ENCODE measurements at places on chromosomes 6 and 20.

DNA sequence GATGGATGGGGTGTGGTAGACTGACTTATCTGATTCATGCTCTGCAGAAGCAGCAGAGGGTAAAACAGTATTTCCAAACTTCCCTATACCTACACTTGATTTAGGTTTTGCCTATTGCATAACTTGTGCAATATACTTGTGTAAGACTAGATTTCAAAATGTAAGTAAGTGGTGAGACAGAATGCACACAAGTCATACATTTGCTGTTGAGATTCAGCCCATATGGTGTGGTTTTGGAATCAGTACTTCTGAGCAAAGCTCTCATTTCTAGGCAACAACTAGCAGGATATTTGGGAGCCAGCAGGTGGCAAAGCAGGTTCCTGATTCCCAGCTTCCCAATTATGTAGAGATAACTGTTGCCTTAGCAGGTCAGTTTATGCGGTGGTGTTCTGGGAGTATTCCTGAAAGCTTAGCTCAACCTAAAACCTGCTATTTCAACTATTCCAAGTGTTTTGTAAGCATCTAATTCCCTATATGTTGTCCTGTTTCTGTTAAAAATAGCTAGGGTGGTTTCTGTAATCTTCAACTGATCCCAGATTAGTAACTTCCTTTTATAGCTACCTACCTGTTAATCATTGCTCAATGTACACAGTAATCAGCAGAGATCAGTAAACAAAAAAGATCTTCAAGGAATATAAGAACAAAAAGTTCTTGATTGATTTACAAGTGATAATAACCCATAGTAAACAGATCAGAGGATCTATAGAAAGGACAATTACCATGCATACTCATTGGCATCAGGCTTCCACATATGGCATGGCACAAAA is 8.5 kb upstream of the FABP7 start:
- DNase-seq, result no peak

DNA sequence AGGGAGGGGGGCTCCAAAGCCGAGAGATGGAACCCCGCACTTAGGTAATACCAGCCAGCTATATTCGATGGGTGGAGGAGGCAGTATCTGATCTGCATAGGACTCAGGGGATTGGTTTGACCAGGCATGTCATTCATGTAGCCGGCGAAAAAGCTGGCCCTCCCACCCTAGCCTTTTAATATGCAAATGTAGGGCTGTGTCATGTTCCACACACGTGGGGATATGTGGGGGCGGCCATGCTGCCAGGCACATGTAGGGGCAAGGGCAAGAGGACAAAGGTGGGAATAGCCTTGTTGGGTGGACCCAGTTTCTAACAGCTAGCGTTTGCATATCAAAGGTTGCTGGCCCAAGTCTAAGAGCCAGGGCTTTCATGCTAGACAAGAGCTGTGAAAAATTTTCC is 39.1 kb upstream of the DDR1 start:
- no peak for DNase-seq

- DNase-seq, result peak; percentile 13
These were observed 69.1 kb downstream of the GRIK2 start for GRCh38 chr6:101462576-101462975.

DNA sequence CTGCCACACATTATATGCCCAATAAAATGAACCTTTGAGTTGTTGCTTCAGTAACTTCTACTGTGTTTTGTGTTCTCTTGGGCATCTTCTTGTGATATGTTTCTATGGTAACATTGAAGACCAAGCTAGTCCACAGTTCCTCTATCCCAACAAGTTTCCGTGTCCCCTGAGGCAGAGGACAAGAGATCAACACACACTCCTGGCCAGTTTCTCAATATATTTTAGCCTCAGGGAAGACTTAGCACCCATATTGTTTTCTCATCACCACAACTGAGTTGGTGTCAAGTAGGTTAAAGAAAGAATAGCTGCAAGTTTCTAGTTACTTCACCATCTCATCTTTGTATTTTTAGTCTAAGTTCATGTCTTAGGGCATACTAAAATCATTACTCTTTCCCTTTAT is 277.5 kb downstream of the UST start:
- DNase-seq, result no peak

DNA sequence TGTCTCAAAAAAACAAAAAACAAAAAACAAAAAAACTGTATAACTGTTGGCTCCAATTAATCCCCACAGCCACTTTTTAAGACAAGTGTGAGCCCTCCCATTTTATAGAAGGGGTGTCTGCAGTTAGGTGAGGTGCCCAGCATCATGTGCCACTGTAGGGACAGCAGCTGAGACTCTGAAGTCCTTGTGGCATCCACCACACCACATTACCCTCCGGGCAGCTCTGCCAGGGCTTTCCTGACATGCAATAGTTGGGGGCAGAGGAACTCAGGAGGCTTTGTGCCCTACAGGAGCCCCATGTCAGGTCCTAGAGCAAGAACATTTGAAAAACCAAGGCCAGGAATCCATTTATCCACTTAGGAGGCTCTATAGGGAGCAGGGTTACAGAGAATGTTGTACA is 17.3 kb downstream of the PKIG start:
- DNase-seq, result no peak

DNA sequence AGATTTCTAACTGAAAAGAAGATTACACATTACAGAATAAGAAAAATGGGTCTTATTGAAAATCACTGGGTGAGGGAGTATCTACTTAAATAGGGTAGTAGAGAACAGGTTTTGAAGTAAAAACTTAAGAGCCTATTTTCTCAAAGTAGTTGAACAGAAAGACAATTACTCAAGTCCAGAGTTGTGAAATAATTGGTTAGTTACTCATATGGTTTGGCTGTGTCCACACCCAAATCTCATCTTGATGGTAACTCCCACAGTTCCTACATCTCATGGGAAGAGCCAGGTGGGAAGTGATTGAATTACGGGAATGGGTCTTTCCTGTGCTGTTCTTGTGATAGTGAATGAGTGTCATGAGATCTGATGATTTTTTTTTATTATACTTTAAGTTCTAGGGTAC is 1035.3 kb upstream of the GJE1 start:
- no peak for DNase-seq

GRCh38 chr6:63352544-63353285 is 32.9 kb upstream of the LGSN start:
- DNase-seq, result peak; percentile 58

DNA sequence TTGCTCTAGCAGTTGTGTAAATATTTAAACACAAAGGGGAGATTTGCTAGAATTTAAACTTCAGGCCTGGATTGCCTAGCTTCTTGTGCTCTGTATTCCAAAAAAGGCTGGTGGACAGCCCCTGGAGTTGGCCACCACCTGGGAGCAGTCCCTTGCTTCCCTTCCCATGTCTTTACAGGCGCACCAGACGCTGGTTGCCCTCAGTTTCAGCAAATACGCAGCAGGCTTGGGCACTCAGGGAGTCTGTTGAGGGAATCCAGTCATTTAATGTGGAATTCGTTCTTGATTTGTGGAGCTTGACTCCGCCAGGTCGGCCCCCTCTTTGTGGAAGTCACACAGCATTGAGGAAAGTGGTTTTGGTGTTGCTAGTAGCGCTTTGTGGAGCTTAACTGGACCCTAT is 156.8 kb downstream of the DTNBP1 start:
- no peak for DNase-seq

DNA sequence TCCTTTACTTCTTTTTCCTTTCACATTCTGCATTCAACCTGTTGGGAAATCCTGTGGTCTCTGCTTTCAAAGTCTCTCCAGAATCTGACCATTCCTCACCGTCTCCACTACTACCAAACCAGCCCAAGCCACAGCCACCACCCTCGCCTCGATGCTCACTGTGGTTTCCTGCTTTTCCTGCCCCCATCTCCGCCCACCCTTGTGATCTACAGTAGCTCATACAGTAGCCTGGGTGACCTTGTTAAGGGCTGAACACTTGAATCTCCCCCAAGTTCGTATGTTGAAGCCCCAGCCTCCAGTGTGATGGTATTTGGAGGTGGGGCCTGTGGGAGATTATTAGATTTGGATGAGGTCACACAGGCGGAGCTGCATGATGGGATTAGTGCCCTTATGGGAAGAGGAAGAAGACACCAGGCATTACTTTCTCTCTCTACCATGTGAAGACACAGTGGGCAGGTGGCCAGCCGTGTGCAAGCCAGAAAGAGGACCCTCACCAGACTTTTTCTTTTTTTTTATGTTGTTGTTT is 189.0 kb upstream of the UST start:
- DNase-seq, result peak; percentile 62

DNA sequence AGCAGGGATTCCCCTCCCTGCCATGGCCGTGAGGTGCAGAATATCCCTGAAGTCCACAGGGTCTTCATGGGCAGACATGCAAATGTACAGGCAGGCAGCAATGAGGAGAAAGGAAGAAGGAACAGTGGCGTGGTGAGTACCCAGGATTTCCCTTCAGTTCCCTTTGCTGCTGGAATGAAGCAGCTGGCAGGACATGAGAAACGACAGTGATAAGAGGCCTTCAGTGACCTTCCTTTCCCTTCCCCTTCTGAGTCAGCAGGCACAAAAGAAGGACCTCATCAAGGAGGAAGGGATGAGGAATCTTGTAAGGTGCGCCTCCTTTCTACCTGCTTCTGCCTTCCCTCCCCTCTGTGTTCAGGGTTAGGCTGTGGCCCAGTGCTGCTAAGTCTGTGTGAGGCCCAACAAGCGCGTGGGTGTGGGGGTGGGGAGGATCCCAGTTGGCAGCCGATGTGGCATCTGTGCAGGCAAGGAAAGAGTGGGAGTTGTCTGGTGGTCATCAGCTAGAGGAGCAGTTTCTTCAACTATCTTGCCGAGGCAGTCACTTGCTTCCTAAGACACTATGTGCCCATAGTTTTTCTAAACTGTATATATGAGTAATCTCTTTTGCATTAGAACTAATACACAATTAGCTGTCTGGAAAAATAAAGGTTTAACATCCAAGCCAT is 29.5 kb upstream of the FBXO9 start:
- DNase-seq, result no peak

- no peak for DNase-seq
These were observed 59.3 kb downstream of the SHPRH start for GRCh38 chr6:145904868-145905267.

GRCh38 chr6:41740366-41741162 is 5.2 kb upstream of the TFEB start:
- DNase-seq, result no peak

- peak; percentile 38 for DNase-seq
These were observed 71.3 kb downstream of the SULF2 start for GRCh38 chr20:47713878-47714450.

DNA sequence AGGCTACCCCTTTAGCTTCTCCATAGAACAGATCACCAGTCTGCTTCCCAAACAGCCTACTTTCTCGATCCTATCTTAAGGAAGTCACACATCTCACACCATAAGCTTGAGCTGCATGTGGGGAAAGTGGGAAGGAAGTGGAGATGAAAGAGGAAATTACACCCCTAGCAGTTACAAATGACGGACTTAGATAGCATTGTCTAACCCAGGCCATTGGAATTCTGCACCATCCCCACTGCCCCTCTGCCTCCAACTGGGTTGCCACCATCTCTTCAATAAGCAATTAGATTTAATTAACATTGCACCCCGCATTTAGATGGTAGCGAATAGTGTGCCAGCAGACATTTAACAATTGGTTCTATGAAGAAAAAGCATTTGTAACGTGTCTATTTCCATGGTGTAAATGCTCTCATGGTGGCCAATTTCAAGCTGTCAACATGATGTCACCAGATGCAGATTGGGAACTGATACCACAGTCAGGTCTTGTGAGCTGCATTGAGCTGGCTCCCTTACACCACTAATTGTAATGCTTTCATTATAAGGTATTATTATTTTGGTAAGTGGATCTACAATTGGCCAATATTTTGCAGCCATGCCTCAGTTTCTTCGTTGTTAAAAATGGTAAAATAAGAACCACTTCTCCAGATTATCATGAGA is 124.7 kb downstream of the CD24 start:
- no peak for DNase-seq

DNA sequence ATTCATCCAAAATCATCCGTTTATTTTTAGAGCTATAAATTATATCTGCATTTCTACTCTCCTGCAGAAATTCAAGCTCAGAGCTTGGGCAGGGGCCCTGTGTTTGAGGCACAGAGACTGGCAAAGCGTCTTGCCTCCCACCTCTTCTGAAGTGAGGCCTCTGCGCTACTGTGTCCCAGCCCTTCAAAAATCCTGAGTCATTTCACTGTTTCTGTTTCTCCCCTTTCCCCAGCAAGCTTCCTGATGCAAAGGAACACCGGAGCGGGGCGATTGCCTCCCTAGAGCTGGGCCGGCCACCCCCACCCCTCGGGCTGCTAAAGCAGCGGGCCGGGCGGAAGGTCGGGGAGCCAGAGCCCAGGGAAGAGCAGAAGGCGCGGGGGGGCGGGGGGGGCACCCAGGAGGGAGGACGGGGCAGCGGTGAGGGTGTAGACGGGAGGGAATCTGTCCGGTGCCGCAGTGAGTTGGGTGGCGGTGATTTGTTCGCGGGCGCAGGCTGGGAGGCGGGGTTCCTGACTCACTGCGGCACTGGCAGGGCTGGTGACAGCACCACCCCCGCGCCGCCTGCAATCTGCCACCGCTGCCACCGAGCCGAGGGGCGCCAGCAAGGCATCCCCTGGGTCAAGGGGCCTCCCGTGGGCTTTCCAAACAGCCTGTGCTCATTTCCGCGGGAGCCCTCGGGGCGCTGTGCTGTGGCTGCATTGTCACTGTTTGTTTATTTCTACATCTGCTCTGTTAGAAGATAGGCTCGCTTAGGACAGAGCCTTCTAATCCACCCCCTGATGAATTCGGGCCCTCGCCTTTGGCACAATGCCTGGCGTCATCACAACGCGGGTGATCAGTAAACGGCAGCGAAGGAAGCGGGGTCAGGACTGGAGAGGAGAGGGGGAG is 46.5 kb upstream of the SNAP25 start:
- peak; percentile 21 for DNase-seq

- no peak for DNase-seq
These were observed 16.1 kb upstream of the UNC93A start for GRCh38 chr6:167275001-167275400.

DNA sequence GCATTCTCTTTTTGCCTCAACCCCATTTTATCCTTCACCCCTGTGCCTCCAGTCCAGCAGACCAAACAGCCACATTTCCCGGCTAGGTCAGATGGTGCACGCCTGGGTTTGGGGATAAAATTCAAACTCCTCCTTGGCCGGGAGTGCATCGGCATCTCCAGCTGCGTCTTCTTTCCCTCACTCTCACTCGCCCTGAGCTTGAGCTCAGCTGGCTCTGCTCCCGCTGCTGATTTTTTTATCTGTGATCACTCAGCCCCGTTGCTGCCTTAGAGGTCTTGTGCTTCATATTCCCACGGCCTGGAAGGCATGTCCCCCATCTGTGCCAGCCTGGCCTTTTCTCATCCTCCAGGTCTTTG is 6.8 kb upstream of the EZR start:
- DNase-seq, result peak; percentile 27

DNA sequence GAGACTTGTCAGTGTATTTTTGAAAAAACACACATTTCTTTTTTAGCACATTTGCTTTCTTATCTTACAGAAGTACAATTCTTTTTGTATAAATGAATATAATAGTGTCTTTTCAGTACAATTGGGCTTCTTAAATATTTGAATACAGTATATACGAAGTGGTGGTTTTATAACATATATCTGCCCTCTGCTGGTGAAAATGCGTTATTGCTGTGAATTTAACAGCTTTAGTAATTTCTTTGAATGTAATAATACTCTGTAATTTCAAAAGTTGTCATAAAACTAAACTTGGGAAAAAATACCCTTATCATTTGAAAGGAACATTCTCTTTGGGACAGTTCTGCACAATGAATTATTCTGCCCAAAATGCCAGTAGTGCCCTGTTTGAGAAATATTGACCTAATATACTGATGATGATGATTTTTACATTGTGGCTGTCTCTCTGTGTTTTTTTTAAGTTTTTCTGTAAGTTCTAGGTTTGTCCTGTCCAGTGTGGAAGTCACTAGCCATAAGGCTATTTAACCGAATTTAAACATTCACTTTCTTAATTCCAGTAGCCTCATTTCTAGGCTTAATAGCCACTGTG is 19.0 kb downstream of the SMAP1 start:
- DNase-seq, result peak; percentile 51
